ENCODE measurements at places on chromosomes 12 and 14.

GRCh38 chr12:15580431-15580830 lies 208.8 kb downstream of the EPS8 start:
- no peak for DNase-seq

- DNase-seq: no peak
These were observed 31.1 kb downstream of the GPHN start for GRCh38 chr14:66539034-66539433.

DNA sequence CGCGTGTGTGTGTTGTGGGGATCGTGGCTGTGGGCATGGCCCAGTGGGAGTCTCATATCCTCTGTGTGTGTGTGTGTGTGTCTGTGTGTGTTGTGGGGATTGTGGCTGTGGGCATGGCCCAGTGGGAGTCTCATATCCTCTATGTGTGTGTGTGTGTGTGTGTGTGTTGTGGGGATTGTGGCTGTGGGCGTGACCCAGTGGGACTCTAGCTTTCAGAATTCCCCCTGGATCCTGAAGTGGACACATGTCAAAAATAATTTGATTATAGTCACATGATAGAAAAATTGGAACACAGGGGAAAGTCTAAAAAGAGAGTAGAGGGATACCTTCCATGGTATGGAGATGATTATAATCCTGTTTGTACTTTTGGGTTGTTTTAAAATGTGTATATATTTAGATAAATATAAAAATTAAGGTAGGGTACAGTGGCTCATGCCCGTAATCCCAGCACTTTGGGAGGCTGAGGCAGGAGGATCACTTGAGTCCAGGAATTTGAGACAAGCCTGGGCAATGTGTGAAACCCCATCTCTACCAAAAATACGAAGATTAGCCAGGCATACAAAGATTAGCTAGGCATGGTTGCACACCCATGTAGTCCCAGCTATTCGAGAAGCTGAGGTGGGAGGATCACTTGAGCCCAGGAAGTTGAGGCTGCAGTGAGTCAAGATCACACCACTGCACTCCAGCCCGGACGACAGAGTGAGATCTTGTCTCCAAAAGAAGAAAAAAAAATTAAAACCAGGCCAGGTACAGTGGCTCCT lies 11.0 kb downstream of the PAPLN start:
- DNase-seq: no peak

DNA sequence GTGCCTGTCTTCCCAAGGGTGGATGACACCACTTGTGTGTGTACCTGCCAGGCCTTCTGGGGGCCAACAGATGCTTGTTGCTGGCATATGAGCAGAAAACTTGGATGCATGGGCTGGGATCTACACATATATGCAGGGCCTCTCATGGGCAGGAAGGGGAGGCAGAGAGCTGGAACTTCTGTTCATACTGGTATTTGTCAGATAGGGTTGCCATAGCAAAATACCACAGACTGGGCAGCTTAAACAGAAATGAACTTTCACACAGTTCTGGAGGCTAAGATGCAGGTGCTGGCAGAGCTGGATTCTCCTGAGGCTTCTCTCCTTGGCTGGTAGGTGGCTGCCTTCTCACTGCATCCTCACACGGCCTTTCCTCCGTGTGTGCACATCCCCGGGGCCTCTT lies 121.8 kb downstream of the SUDS3 start:
- no peak for DNase-seq

GRCh38 chr12:31749024-31749704 lies 20.3 kb upstream of the AMN1 start:
- DNase-seq: peak; percentile 55

DNA sequence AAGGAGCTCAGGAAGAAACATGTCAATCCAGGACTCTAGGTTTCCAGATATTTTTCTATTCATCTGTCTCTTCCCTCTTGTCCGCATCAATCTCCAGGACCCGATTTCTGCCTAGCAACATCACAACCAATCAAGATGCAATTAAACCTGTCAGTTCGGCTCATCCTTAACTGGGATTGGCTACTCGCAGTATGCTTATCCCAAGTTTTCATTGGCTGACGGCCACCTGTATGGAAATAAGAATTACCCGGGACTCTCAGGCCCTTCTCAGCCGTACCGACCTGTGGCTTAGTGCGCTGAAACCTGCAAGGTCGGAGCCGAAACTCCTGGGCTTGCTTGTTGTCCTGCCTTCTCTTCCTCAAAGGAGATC lies 20.4 kb upstream of the ATP5MC2 start:
- no peak for DNase-seq

DNA sequence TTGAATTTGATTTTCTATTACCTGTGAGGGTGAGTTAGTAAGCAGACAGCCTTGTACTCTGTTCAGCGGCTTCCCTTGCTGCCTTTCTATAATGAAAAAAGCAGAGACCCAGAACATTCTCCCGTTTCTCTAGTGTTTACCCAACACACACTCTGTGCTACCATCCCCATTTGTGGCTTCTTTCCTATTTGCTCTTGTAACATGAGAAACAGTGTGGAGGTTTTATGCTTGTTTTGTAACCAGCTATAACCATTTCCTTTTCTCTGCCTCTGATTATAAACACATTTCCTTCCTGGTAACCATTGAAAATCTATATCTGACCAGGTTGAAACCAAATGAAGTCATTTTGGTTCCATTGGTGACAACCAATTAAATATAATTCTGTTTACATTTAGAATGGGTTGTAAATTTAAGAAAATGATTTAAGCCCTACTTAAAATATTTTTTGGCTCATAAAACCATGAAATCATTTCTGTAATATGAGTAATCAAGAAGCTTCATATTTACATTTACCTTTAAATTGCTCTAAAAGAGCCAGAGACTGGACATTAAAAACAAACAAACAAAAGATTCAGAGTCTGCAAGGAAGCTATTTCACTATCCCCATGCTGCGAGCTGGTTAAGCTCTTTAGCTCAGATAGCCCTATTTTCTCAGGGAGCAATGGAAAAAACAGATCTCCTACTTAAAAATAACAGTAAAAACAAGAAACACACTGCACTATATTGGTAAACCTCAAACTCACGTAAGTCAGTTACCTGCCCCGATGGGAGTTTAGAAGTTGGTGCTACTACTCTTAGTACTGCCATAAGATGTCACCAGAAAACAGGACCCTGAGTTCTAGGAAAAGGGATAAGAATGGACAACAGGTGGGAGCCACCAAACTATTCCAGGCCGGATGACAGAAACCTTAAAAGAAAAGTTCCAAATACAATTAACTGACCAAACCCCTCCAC lies 206.5 kb upstream of the EEA1 start:
- no peak for DNase-seq

GRCh38 chr14:55370883-55371455 lies 40.7 kb downstream of the ATG14 start:
- DNase-seq: no peak

DNA sequence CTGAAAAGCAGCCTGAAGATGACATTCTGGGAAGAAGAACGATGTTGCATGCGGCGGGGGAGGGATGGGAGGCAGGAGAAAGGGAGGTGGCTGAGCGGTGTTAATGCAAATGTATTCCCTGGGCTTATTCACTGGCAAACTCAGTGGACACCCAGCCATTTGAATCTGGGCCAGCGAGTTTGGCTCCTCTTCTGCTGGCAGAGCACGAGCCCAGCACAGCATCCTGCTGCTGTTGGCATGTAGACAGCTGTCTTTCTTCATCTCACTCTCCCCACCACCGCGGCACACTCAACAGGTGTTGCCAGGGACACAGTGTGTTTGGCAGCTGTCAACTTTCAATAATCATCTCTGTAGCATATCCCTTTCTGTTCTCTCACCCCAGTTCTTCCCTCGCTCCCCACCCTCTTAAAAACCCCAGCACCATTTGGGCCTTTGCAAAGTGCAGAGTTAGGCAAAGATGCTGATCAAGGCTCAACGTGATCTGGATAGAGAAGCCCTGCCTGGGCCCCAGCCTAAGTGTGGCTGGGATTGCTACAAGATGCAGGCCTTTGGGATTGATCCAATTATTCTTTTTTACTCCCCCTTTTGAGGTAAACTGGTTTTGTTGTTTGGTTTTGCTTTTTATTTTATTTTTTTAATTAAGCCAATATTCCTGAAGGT lies 131.9 kb downstream of the EXOC5 start:
- no peak for DNase-seq
